ENCODE measurements at places on chromosomes 3 and 15.

- DNase-seq = no peak
Observed at GRCh38 chr15:84697236-84697990, 18.5 kb downstream of the SEC11A start.

DNA sequence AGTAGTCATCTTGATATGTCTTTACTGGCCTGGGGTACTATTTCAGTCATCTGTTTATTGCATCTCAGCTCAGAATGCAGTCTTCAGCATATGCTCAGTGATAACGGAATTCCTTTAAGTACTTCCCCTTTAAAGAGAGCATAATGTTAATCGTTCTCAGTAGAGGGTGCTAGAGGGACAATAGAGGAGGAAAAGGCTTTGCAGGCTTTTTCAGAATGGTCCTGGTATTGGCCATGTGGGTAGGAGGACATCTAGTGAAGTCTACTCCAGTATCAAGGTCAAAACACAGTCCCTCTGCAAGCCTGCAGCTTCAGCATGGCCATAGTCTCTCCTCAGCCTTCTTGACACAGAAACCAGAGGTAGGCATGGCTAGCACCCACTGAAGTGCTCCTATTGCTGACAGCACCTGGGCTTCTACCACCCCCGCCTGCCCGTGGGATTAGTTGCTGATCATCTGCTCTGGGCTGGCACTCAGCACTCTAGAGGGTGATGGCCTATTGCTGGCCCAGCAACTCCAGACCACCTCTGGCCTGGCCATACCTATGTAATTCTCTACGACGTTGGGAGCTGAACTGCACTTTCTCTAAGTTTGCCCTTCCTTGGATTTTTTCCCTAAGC, 65.4 kb downstream of the KCNH8 start:
- DNase-seq = peak; percentile 33

GRCh38 chr15:53059273-53060043, 269.3 kb upstream of the ONECUT1 start:
- DNase-seq = no peak

DNA sequence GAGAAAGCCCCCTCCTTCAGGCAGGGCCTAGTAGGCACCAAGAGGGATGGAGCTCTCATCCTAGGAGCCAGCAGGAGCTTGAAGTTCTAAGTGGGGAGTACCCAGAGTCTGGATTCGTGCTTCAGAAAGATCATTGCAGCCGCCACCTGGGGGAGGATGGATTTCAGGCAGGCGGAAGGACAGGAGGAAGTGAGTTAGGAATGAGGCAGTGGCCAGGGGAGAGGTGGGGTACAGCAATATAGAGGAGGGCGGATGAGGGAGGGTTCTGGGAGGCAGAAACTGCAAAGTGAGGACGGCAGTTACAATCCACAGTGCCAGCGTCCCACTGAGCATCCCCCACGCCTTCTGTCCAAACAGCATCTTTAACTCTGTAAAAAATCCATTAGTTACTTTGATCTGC, 65.2 kb upstream of the LINGO1 start:
- DNase-seq = no peak

DNA sequence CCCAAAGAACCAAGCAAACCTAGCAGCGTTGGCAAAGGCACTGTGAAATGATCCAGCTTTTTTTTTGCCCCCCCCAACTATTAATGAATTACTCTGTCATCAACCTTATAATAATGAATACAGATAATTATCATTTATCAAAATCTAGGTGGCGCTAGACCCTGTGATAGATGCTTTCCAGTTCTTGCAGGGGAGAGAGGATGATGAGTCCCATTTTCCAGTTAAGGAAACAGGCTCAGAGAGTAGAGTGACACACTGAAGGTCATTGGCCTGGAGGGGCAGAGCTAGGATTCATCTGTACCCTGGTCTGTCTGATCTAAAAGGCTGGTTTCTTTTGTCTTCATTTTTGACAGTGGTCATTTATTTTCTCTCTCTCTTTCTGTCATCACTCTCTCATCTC, 5.0 kb downstream of the ACOX2 start:
- peak; percentile 29 for DNase-seq

DNA sequence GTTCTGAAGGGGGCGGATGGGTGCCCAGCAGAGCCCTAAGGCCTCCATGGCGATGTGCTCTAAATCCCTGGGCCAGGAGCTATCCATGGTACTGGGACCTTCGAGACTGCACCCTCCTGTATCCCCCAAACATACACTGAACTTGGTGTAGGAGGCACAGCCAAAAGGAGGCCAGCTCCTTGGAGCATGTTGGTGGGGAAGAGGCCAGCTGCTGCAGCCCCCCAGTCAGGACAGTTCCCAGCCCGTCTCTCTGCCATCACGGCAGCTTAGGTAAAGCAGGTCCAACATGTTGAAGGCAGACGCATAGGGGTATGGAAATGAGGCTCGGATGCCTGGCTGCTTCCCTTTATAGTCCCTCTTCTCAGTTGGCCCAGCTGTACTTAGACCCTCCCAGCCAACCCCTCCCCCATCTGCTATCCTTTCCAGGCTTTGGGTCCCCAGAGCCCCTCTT, 1.8 kb downstream of the CAMKV start:
- DNase-seq = peak; percentile 35

GRCh38 chr3:139718415-139718814, 40.6 kb upstream of the NMNAT3 start:
- no peak for DNase-seq

- DNase-seq = no peak
Observed at GRCh38 chr3:175247629-175248028, 388.5 kb downstream of the NAALADL2 start.

- peak; percentile 87 for DNase-seq
Observed at GRCh38 chr3:10459954-10460754, 45.2 kb downstream of the ATP2B2 start.

DNA sequence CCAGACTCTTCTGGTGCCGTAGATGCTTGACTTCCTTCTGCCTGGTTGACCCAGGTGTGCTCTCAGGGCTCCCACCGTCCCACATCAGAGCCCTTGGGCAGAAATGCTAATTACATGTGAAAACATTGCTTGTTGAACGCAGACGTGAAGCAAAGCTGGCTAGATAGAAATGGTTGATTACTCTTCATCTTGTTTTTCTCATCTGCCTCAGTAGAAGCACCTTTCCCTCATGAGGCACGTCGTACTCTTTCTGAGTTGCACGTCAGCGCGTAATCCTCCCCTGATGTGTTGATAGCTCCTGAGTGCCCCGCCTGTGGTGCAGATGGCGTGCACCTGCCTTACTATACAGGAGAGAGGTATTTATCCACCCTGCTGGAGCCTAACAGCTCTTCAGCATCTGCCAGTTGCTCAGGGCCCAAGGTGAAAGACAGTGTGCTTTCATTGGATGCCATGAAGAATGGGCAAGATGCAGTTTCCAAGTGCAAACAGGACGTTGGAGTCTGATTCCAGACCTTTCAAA, 18.1 kb downstream of the MAP6D1 start:
- no peak for DNase-seq

DNA sequence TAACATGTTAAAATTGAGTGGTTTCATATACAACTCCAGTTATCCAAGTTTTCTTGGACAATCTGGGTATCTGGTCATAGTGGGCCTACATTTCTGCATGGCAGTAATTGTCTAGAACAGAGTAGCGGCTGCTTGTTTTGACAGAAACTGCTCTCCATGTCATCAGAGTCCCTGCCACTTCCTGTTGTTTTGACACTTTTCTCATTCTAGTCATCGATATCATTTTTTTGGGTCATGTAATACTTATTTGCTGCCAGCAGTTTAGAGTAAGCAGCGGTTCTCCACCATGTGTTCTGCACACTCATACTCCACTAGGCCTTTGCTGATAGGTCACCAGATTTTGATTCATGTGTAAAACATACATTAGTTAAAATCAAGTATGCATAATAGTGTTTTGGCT, 81.5 kb downstream of the SLC25A26 start:
- DNase-seq = peak; percentile 3

DNA sequence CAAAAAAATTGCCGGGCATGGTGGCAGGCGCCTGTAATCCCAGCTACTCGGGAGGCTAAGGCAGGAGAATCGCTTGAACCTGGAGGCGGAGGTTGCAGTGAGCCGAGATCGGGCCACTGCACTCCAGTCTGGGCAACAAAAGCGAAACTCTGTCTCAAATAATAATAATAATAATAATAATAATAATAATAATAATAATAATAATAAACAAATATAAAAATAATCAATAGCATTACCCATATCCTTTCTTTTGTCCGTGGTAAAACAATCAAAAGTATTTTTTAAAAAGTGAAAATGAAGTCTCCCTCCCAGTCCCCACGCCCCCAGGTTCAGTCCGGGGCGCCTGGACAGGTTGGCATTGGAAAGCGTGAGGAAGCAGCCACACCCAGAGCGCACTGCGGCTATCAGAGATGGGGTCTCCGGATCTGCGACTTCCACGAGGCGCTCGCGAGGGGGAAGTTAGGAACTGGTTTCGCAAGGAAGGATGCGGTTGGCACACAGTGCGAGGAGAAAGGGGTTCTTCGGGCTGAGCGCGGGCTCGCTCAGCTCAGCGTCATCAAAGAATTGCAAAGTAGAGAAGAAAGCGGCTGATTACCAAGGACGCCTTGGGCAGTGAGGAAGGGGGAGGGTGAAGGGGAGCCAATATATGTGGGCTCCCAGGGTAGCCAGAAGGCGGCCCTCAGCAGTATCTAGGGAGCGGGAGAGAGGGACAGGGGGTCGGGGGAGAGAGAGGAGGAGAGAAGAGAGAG, 69.5 kb upstream of the EPHB3 start:
- DNase-seq = no peak

DNA sequence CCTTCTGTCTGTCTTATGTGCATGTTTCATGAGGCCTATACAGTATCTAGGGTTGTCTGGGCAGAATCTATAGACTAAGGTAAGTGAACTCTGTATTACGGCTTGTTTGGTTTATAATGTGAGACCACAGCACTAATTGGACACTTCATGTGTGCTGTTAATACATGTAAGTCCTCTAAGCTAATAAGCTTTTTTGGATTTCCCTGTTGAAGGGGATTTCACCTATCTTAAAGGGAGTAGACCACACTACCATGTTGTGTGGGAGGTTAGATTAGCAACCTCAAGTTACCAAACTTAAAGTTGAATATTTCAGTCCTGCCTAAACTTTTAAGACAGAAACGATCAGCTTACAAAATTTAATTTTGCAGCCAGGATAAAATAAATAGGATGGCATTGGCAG, 189.8 kb upstream of the GOLIM4 start:
- DNase-seq = no peak

DNA sequence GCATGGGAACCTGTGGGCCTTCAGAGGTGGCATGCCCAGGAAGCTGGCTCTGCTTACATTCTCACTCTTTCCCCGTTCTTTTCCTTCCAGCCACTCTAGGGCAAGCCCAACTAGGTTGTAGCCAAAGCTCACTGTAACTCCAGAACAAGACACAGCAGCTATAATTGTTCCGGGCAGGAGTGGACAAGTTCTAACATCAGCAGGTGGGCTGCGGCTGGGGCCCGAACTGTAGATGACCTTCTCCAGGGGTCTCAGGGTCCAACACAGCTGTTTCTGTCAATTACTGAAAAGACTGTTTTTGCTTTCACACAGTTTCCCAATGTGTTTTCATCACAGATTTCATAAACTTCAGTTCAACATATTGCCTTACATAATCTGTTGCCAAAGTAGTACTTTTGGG, 11.5 kb downstream of the RASGRP1 start:
- no peak for DNase-seq

DNA sequence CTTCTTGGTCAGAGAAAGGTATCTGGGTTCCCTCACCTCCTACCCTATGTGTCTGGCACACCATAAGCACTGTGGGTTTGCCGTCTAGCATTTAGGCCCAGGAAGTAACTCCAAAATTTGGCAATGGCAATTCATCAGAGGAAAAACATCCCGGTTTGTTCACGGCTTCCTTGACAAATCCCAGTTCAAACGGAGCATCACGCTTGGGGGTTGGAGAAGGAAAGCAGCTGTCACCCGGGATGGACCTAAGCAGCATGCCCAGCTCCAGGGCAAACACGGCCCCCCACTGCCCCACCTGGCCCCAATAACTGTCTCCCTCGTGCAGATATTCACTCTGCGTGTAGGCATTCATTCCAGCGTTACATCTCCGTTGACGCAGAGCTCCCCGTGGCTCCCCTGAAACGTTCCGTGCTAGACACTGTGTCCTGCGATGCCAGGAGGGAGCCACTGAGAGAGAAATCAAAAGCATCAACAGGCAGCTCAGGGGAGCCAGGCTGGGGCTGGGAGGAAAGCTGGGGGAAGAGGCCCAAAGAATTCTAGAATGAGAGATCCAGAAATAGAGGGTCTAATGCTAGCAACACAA, 41.4 kb downstream of the NTRK3 start:
- DNase-seq = no peak

DNA sequence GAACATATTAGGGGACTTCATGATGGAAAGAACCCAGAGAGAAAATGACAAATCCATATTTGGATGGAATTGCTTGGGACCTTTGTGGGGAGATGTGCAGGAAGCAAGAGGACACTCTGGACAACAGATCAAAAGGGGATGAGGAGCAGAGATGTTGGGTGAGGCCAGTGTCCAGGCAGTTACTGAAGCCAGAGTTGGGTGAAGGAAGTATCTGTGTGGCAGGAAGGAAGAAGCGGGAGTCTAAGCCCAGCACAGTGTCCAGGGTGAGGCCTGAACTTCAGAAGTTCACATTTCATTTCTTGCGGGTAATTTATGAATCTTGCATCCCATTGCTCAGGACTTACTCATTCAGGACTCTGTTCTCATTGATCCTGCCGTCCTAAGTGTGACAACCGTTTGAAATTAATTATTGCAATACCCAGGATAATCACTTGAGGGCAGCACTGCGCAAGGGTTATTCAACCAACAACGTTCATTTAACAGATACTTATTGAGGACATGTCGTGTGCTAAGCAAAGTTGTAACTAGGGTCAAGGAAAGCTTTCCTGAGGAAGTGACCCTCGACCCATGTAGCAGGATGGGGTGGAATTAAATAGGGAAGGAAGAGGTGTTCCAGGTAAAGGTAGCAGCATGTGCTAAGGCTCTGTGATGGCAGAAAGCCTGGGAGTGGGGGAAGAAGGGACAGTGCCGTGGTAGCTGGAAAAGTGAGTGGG, 61.3 kb upstream of the CMTM8 start:
- peak; percentile 87 for DNase-seq

GRCh38 chr3:141537856-141538255, 51.0 kb downstream of the RASA2 start:
- no peak for DNase-seq

DNA sequence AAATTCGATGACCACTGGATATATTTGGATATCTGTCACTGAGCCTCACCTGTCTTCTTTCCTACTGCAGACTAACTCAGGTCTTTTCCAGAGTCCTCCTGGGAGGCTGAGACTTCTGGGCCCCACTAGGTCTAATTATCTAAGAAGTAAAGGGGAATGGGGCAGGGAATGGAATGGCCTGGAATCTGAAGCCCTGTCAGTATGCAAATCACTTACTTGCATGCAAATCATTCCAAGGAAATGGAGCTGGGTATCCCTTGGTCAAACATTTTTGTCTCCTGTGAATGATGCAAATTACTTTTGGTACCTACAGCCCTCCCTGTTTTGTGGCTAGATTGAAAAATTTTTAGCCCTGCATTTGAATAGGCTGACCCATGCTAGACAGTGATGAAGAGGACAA, 5.3 kb upstream of the SPSB4 start:
- DNase-seq = no peak
